Stimulated activated CD8-positive, alpha-beta memory T cell treated with anti-CD3 and anti-CD28 coated beads, Interleukin-2, amount 100 ng/mL, for 1 hour (primary cell): ENCODE measurements at places on chromosomes 12 and 14.

DNA sequence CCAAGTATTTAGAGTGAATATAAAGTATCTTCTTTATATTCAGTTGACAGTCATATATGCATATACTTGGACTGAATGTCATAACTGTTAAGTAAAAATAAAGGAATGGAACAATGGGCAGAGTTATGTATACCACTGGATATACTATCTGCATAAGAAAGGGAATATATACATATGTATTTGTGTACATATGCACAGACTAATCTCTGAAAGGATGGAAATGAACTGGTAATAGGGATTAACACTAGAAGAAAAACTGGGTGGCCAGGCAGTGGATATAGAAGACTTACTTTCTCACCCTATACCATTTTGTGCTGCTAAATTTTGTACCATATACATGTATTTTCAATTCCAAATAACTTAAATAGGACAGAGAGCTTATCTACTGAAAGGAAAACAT, 200.1 kb downstream of the MED13L start:
- DNase-seq, result no peak

GRCh38 chr12:57886542-57886941, 40.0 kb upstream of the CTDSP2 start:
- no peak for DNase-seq

- no peak for DNase-seq
Measured at GRCh38 chr14:24435998-24436354, 6.2 kb downstream of the KHNYN start.

GRCh38 chr14:61355892-61356325, 34.5 kb downstream of the PRKCH start:
- no peak for DNase-seq

- DNase-seq, result no peak
Measured at GRCh38 chr12:40819436-40820108, 127.3 kb downstream of the CNTN1 start.

DNA sequence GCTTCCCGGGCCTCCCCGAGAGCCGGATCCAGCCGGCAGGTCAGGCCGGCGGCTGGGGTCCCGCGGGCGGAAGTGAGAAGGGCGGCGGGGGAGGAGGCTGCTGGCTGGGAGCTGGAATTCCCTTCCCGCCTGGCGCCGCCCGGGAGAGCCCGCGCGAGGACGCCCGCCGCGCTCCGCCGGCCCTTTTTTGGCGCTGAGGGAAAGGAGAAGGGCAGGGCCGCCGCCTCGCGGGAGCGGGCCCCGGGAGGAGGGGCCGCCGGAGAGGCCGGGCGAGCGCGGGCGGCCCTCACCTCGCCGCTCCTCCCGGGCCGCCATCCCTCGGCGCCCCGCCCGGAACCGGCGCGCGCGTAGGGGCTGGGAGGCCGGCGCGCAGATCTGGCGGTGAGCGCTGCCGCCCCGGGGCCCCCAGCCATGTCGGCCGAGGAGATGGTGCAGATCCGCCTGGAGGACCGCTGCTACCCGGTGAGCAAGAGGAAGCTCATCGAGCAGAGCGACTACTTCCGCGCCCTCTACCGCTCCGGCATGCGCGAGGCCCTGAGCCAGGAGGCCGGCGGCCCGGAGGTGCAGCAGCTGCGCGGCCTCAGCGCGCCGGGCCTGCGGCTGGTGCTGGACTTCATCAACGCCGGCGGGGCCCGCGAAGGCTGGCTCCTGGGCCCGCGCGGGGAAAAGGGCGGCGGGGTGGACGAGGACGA, at the start of the genes KLHL42 and MANSC4:
Gene KLHL42, plus strand, starts transcription at position 314 of the 692 bp plus-strand sequence. Its CDS starts 98 bp downstream, at position 412.
Gene MANSC4, minus strand, starts transcription at position 317 of the 692 bp plus-strand sequence. CDS start 8,960 bp downstream, outside the sequence.
- peak; percentile 22 for DNase-seq

DNA sequence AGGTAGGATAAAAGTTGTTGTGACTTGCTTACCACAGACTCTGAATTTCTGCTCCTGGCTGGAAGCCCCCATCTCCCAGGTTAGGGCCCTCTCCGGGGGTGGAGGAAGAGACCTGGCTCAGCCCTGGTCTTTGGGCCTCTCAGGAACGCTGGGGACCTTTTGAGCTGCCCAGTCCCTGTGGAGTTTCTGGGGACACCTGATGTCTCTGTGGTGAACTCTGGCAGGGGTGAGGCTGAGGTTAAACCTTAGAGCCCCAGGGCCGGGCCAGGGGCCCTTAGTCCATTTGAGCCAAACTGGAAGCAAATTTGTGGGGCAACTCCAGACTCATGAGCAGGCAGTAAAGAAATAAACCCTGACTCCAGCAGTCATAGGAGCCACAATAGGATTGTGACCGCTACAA, 112.1 kb downstream of the ADGRD1 start:
- no peak for DNase-seq

DNA sequence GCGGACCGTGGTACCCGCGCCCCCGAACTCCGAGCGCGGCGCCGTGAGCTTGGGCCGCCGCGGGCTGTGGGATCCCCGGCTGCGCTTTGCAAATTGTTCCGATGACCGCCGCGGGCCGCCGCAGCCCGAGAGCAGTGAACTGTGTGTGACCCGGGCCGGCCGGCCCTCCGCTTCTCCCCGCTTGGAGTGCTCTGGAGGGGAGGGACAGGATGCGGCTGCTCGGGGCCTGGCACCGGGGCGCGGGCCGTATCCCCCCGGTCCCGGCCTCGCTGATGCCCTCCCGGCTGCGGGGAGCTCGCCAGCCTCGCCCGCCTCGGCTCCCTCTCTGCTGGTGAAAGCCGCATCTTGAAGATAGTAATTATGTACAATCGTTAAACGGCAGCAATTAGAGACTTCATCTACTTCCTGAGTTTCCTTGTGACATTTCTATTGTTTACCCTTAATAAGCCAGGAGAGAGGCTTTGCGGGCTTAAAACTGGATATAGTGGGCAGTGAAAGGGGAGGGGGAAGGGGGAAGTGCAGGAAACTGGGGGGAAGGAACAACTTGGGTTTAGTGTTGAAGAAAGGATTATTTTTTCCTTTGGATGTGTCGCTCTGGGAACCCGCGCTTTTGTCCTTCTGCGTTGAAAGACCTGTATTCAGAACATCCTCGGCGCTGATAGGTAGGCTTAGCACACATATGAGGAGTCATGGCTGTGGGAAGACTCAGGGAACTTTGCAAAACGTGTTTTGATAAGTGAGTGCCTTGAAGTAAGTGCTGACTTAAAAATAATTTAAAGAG, 1.2 kb downstream of the PELI2 start:
- no peak for DNase-seq

GRCh38 chr14:55893705-55894104, 224.5 kb upstream of the PELI2 start:
- no peak for DNase-seq

DNA sequence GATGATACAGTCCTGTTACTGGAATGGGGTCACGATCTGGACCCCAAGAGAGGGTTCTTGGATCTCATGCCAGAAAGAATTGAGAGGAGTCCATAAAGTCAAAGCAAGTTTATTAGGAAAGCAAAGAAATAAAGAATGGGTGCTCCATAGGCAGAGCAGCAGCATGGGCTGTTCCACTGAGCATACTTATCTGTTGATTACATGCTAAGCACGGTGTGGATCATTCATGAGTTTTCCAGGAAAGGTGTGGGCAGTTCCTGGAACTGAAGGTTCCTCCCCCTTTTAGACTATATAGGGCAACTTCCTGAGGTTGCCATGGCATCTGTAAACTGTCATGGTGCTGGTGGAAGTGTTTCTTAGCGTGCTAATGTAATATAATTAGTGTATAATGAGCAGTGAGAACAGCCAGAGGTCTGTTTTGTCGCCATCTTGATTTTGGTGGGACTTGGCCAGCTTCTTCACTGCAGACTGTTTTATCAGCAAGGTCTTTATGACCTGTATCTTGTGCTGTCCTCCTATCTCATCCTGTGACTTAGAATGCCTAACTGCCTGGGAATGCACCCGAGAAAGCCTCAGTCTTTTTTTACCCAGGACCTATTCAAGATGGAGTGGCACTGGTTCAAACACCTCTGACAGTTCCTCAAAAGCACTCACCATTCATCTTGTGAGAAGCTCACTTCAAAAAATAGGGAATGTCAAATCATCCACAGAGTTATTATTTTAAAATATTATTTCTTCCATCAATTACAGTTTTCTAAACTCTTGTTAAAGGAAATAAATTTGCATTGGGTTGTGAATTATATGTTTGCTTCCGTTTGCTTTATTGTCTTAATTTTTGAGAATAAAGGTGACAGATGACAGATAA, 1358.8 kb upstream of the TMEM132C start:
- no peak for DNase-seq

DNA sequence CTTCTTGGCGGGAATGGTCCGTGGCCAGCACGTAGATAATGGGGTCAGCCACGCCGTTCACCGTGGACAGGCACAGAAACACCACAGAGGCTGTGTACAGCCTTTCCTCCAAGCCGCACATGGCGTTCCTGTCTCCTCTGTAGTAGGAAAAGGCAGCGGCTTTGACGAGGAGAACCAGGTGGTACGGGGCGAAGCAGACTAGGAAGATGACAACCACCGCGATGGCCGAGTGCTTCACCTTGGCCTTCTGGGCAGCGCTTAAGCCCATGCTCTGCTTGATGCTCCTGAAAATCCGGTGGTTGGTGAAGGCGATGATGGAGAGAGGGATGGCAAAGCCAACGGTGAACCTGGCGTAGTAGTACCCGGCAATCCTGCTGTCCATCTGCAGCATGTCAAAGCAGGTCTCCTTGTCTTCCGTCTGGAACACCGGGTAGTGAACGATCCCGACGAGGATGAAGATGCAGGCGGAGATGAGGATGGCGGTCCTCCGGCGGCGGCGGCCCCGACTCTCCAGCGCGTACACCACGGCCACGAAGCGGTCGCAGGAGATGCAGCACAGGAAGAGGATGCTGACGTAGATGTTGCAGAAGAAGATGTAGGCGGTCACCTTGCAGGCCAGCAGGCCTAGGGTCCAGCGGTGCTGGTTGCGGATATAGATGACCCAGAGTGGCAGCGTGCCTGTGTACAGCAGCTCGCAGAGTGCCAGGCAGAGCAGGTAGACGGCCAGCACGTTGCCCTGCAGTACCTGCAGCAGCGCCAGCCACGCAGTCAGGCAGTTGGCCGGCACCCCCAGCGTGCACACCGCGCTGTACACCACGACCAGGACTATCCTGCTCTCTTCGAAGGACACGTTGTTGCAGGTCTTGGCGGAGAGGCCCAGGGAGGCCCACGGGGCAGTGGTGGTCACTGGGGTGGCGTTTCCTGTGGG, 13.8 kb downstream of the GPR132 start:
- no peak for DNase-seq

GRCh38 chr14:22561661-22562579, 27.1 kb downstream of the DAD1 start:
- DNase-seq, result peak; percentile 48

DNA sequence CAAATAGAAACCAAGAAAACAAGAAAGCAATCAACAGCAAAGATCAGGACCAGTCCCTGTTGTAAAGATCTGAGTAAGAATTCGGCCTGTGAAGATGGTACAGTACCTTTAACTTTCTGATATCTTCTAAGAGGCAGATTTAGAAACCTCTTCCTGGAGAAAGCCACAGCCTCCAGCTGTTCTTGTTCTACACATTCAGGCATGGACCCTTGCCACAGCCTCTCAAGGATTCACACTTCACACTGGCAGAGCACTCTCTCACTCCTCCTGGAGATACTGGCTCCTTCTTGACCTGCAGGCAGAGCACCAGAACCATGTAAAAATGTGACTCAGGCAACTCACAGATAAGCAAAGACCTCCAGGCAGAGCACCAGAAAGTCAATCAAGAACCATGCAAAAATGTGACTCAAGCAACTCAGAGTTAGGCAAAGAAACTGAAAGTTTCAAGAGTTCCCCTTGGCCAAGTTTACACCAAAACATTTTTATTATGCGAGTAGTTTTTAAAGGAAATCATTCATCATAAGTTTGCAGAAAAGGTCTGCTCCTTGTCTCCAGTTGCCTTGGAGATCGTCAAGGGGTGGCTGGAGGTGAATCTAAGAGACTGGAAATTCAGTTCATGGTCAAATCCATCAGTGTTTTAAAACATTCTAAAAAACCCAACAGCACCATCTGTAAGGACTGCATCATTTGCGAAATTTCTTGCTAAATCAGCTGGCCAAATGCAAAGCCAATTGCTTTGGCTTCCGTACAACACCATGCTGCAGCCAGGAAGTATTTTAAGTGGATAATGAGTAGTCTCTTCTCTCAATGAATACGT, 119.3 kb upstream of the MDM1 start:
- DNase-seq, result no peak

- no peak for DNase-seq
Measured at GRCh38 chr12:6909421-6910145, 4.8 kb upstream of the ENO2 start.

GRCh38 chr12:51496895-51497294, 72.3 kb downstream of the SLC4A8 start:
- no peak for DNase-seq

DNA sequence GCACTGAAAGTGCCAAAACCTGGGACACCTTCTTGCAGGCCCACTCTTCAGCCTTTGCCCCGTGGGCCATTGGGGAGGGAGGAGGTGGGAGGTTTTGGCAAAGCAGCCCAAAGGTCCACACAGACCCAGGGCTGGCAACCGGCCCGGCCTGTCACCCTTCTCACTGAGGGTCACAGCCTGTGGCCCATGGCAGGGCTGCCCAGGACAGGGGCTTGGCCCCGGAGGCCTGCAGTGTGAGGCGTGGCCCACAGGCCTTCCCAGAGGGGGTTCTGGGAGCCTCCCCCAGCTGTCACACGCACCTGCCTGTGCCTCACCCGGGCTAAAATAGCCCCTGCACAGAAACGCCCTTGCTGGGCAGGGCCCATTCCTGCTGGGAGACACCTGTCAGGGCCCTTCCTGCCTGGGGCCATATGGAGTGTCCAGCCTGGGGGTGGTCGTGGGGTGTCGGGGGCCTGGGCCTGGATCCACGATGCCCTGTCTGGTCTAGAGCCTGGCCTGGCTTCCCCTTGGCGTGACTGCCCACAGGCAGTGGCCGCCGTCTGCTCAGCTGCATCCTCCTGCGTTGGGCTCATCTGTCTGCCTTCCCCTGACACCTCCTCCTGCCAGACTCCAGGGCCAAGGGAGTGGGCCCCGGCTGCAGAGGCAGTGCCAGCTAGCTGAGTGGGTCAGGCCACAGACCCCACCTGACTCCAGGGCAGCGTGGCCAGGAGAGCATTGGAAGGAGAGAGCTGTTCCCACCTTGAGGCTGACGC, 19.2 kb downstream of the PACS2 start:
- DNase-seq, result no peak
